ENCODE measurements at places on chromosomes 4 and X.

GRCh38 chr4:87669373-87669772 is 19.3 kb downstream of the DMP1 start:
- no peak for DNase-seq

- no peak for DNase-seq
These were observed 242.7 kb upstream of the DCAF8L1 start for GRCh38 chrX:28223991-28224390.

GRCh38 chrX:110055616-110056015 is 52.7 kb downstream of the TMEM164 start:
- DNase-seq, result no peak

- DNase-seq, result no peak
These were observed 94.8 kb downstream of the DNAAF6 start for GRCh38 chrX:107301253-107301652.

DNA sequence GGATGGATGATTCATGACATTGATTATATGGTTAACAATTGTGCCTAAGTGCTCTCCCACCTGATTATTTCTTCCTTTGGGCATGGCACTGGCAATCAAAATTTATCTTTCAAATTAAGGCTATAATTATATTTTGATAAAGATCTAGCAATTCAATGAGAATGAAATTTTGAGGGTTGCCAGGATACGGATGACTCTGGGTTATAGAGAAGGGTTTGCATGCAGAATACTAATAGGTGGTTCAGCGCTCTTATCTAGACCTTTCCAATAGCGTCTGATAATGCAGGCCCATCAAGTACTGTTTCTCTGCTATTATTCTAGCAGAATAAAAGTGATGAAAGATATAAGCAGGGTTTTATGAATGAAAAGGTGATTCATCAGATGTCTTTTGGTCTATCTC is 74.9 kb upstream of the SCML1 start:
- DNase-seq, result no peak
